Bone marrow (tissue), 2 donors: ENCODE measurements at places on chromosomes 6 and 20.

DNA sequence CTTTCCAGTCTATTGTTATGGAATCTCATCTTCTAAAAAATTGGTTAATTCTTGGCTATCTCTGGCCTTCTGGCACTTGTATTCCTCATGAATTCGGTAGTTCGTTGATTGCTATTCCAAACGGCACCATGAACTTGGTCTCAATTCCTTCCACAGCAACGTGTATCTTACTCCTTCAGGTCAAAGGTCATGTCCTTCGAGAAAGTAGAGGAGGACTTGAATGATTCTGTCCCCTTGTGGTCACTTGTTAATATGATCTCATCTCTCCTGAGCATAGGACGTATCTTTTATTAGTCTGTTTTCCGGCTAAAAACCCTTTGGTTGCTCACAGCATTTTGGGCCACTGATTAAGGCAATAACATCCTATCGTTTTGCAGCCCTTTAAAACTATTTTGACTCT, 9.4 kb downstream of the TLDC2 start:
- no peak for DNase-seq

DNA sequence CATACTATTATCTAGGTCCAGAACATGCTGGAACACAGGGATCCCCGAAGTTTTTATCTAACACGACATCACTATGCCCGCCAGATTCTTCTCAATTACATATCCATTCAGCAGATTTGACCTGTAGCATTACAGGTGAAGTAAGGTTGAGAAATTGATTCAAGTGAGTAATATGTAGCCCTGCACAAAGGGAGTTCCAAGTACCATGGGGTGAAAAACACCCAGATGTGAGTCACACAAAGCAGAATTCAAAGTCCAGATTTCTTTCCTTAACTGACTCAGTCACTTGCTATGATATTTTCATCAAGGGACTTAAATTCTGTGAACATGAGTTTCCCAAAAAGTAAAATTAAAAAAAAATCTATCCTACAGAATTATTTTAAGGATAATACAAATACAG, 655.4 kb upstream of the PTCHD4 start:
- no peak for DNase-seq

GRCh38 chr6:37877373-37878149, 58.0 kb downstream of the ZFAND3 start:
- DNase-seq = no peak

GRCh38 chr6:683742-684440, 9.0 kb downstream of the EXOC2 start:
- DNase-seq = no peak

DNA sequence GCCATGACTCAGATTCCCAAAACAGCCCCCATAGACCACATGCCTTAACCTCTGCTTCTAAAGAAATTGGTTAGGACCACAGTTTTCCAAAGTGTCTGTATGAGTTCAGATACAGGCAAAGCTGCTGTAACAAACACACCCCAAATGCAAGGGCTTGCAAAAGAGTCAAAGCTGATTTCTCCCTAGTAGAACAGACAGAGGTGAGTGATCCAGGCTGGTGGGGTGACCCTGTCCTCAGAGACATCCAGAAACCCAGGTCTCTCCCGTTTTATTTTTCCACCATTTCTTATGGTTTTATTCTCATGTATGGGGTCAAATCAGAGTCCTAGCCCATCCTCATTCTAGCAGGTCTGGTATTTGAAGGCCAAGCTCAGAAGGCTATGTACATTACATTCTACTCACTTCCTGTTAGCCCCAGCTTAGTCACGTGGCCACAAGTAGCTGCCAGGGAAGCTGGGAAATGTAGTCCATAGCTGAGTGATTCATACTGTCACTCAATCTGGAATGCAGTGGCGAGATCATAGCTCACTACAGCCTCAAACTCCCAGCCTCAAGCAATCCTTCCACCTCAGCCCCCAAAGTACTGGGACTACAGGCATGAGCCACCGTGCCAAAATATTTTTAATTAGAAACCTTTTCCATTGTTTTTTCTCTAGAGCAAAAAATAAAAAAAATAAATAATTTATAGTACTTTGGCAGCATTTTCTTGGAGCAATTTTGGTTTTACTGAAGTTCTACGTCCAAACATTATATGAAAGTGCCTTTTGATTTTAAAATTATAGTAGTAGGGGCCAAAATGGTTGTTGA, 175.2 kb downstream of the ZMYND8 start:
- DNase-seq = no peak

DNA sequence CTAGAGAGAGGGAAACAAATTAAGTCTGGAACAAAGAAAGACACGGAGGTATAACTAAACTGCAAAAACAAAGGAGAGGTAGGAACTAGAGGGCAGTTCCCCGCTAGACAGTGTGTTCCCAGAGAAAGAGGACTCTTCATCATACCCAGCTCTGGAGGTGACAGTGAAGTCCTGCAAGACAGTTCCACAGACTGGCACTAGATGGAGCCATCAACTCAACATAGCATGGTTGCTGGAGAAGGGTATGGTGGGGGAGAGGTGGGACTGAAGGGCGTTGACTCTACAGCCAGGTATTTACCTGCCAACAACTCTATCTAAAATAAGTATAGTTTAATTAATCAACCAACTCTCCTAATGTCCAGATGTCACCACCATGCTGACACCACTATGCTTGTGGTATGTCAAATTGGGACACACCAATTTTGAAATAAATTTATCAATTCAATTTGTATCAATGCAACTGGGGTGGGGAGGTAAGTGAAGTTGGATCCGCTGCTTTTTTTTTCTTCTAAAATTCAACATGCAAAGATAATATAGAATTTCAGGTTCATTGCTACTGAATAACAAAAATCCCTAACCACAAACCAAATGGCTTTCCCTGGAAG, 9.7 kb downstream of the BACH2 start:
- no peak for DNase-seq

GRCh38 chr20:31707994-31708735, 14.5 kb downstream of the BCL2L1 start:
- DNase-seq = no peak
